ENCODE measurements at places on chromosomes 11 and 22. TPM values are rescaled to one million over a fixed set of nuclear protein-coding genes. Genes with fewer than 3 reads are reported as not detected.

Gene B3GAT1
- 0.09 TPM for total RNA-seq

Gene RASD2
- 0.35 TPM for total RNA-seq

Gene FEN1
- 7.3 TPM for total RNA-seq

Gene CRYBB2
- not detected for total RNA-seq

Gene OR4D10
- not detected for total RNA-seq

Gene C1QTNF5
- total RNA-seq, result 11.2 TPM

Gene GRAMD4
- total RNA-seq, result 36.4 TPM

Gene VSIG10L2
- total RNA-seq, result 0.28 TPM

Gene SCGB1D2
- 0.50 TPM for total RNA-seq

Gene KCNQ1
- total RNA-seq, result 44.8 TPM

Gene MUC2
- total RNA-seq, result not detected

Gene MUC5AC
- total RNA-seq, result not detected

Gene MYO7A
- 7.5 TPM for total RNA-seq

Gene FXYD6
- total RNA-seq, result 17.2 TPM

Gene OR6A2
- total RNA-seq, result 0.19 TPM

Gene RRP8
- 9.0 TPM for total RNA-seq

Gene ANO9
- total RNA-seq, result 11.7 TPM

Gene TNRC6B
- 21.9 TPM for total RNA-seq

Gene CNIH2
- 1.2 TPM for total RNA-seq

Gene RASSF10
- 0.06 TPM for total RNA-seq

Gene CHRM1
- not detected for total RNA-seq

Gene SCGB2A2
- total RNA-seq, result not detected

Gene C1QTNF4
- 0.16 TPM for total RNA-seq

All from pancreas (tissue), 10 donors.